ENCODE measurements at places on chromosomes 3 and 15. TPM values are rescaled to one million over a fixed set of nuclear protein-coding genes. Genes with fewer than 3 reads are reported as not detected.

DNA sequence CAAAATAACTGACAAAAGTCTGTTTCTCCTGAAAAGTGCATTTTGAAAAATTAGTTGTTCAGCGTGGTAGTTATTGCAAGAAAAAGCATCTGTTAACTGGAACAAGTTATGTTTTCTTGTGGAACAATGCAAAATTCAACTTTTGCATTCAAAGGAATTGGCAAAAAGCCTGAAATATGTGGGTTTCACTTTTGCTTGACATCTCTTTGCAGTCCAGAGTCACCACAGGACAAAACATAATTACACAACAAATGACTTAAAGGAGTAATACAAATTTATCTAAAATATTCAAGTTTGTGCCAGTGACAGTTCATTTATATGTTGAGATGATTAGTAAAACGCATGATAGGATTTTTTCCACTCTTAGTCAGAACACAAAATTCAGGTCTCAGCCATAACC is 96.3 kb upstream of the P2RY1 start:
- no peaks in the 10 kb centered on the region for H3K27me3 ChIP-seq
- H3K4me1 ChIP-seq = no peaks in the 10 kb centered on the region
- DNase-seq = no peak

Gene LRRC3B
- total RNA-seq = not detected

DNA sequence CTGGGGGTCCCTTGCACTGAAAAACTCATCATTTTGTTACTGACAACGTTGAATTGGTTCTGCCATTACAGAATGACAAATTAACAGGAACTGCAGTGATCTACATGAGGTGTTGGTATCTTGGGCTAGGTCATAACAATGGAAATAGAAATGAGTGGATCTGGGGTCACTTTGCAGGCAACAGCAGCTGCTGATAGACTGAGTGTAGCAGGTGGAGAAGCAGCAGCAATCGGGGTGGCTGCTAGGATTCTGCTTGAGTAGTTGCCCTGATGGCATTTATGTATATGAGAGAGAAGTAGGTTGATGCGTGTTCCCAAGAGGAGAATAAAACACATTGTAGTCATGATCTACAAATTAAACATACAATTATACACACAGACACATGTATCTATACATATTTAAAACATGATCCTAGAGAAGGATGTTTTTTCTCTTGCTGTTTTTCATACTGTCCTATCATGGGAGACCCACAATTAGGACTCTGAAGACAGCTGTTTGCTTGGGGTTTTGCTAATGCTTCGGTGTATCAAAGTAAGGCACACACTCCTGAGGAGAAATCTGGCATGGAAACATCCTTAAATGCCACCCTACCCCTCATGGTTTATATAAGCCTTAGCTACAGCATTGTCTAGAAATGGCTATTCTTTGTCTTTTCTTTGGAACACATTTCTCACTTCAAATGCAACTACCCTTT is 15.8 kb upstream of the THBS1 start:
- H3K27me3 ChIP-seq = no peaks in the 10 kb centered on the region
- no peak overlapping the region for H3K4me3 ChIP-seq
- no peaks in the 10 kb centered on the region for H3K4me1 ChIP-seq
- no peak for DNase-seq
- no peaks in the 10 kb centered on the region for H3K36me3 ChIP-seq

Gene CLDN18
- 8.1 TPM for total RNA-seq

Gene LSG1
- total RNA-seq = 14.6 TPM

Measured in pancreas (tissue), 10 donors.